ENCODE measurements at places on chromosomes 12 and 14. TPM values are rescaled to one million over a fixed set of nuclear protein-coding genes. Genes with fewer than 3 reads are reported as not detected.

- no peak overlapping the region for H3K27ac ChIP-seq
- H3K36me3 ChIP-seq, result peaks cover 2% of the 10 kb centered on the region
- H3K4me3 ChIP-seq, result no peak overlapping the region
- peaks cover 15% of the 10 kb centered on the region for H3K4me1 ChIP-seq
These were observed 49.4 kb upstream of the ZFP36L1 start for GRCh38 chr14:68842298-68842697.

Gene HOXC10
- total RNA-seq, result not detected

GRCh38 chr12:28955491-28955890 is 193.6 kb upstream of the FAR2 start:
- peak; percentile 45 for DNase-seq
- H3K4me3 ChIP-seq, result no peak overlapping the region
- peaks cover 1% of the 10 kb centered on the region for H3K4me1 ChIP-seq
- no peak overlapping the region for H3K27ac ChIP-seq
- H3K27me3 ChIP-seq, result no peaks in the 10 kb centered on the region
- no peaks in the 10 kb centered on the region for H3K36me3 ChIP-seq

GRCh38 chr14:89899917-89900663 is 54.4 kb downstream of the EFCAB11 start:
- peak overlapping the region; percentile 100 for H3K27ac ChIP-seq
- peaks cover 1% of the 10 kb centered on the region for H3K36me3 ChIP-seq
- DNase-seq, result peak; percentile 49

Gene PRB2
- not detected for total RNA-seq

DNA sequence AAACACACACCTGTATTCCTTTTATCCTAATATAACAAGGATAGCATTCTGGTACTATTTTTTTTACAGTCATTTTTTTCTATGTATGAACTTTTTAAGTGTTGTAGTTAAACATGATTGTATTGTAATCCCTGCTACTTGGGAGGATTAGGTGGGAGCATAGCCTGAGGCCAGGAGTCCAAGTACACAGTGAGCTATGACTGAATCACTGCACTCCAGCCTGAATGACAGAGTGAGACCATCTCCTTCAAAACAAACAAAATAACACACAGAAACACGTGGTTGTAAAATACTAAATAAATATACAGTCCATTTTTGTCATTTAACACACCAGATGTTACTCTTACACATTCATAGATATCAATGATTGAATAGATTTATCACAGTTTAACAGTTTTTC is 56.9 kb downstream of the MAP4K5 start:
- peak; percentile 54 for DNase-seq
- H3K36me3 ChIP-seq, result peaks cover 38% of the 10 kb centered on the region
- H3K4me1 ChIP-seq, result no peaks in the 10 kb centered on the region
- H3K4me3 ChIP-seq, result no peak overlapping the region
- no peaks in the 10 kb centered on the region for H3K27me3 ChIP-seq

DNA sequence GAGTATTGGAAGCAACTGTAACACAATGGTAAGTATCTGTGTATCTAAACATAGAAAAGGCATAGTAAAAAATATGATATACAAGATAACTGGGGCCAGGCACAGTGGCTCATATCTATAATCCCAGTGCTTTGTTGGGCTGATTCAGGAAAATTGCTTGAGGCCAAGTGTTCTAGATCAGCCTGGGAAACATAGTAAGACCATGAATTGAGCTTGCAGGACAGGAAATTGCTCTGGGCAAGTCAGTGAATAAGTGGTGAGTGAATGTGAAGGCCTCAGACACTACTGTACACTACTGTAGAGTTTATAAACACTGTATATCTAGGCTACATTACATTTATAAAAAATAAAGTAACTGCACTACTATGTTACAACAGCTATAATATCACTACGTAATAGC is 75.2 kb downstream of the GPR135 start:
- no peaks in the 10 kb centered on the region for H3K36me3 ChIP-seq
- H3K27me3 ChIP-seq, result no peaks in the 10 kb centered on the region
- no peaks in the 10 kb centered on the region for H3K4me1 ChIP-seq
- H3K27ac ChIP-seq, result no peak overlapping the region
- no peak overlapping the region for H3K4me3 ChIP-seq

DNA sequence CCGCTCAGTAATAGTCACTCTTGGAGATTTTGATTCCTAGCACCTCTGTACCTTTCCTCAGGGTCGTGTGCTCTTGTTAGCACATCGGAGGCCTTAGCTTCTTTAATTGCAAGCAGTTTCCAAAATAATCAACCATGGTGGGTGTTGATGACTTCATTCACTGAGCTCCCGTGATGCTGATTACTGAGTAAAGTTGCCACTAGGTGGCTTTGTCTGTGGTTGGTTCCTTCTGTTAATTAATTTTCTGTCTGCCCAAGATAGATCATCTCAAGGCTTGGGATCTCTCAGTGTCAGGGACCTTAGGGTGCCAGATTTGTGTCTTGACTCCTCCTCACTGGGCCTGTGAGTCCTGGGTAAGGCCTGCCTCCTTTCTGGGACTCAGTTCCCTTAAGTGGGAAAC is 54.3 kb downstream of the PTPN11 start:
- peaks cover 36% of the 10 kb centered on the region for H3K36me3 ChIP-seq
- no peak for DNase-seq
- H3K27me3 ChIP-seq, result no peaks in the 10 kb centered on the region
- no peaks in the 10 kb centered on the region for H3K4me1 ChIP-seq

- no peak overlapping the region for H3K27ac ChIP-seq
- peaks cover 50% of the 10 kb centered on the region for H3K27me3 ChIP-seq
- peak overlapping the region; percentile 3 for H3K4me3 ChIP-seq
- DNase-seq, result no peak
- peaks cover 11% of the 10 kb centered on the region for H3K36me3 ChIP-seq
These were observed 9.8 kb downstream of the ARHGEF25 start for GRCh38 chr12:57620936-57621496.

Gene KLRB1
- total RNA-seq, result not detected

- H3K27me3 ChIP-seq, result no peaks in the 10 kb centered on the region
- H3K27ac ChIP-seq, result no peak overlapping the region
- no peak overlapping the region for H3K4me3 ChIP-seq
- peaks cover 12% of the 10 kb centered on the region for H3K4me1 ChIP-seq
- DNase-seq, result peak; percentile 87
These were observed 149.1 kb upstream of the HMGA2 start for GRCh38 chr12:65675141-65675621.

DNA sequence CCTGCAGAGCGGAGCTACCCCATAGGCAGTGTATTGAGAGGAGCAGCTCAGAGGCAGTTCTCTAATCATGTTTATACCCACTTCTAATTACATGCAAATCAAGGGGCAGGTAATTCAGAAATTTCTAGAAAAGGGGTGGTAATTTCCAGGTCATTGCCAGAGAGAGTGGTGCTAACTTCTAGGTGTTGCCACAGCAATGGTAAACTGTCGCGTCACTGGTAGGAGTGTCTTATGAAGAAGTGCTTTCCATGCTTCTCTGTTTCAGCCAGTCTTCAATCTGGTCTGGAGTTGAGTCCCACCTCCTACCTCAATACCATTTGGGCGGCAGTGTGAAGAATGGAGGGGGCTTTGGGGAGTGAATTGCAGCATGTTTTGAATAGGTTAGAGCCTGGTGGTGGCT is 8.5 kb upstream of the AMN1 start:
- H3K4me1 ChIP-seq, result no peaks in the 10 kb centered on the region
- H3K4me3 ChIP-seq, result no peak overlapping the region
- H3K27me3 ChIP-seq, result no peaks in the 10 kb centered on the region
- DNase-seq, result no peak

DNA sequence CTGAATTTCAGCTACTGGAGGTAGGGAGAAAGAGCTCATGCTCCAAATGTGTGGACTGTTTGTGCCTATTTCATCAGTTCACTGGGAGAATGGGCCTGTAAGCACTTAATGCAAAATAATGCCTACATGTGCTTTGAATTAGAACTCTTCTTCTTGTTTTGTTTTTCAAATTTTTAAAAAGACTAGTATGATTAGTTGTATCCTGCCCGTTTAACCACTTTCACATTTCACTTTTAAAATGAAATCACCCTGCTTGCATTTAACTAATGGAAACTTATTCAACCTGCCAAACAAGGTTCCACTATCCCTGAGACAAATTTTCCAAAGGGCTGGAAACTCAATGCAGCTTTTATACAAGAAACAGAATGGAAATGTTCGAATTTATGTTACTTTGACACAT is 79.7 kb downstream of the SAMD4A start:
- DNase-seq, result no peak
- no peaks in the 10 kb centered on the region for H3K27me3 ChIP-seq
- H3K4me3 ChIP-seq, result no peak overlapping the region
- H3K36me3 ChIP-seq, result no peaks in the 10 kb centered on the region
- H3K27ac ChIP-seq, result no peak overlapping the region

Gene SLC7A7
- total RNA-seq, result 1.4 TPM

Gene NGB
- not detected for total RNA-seq

DNA sequence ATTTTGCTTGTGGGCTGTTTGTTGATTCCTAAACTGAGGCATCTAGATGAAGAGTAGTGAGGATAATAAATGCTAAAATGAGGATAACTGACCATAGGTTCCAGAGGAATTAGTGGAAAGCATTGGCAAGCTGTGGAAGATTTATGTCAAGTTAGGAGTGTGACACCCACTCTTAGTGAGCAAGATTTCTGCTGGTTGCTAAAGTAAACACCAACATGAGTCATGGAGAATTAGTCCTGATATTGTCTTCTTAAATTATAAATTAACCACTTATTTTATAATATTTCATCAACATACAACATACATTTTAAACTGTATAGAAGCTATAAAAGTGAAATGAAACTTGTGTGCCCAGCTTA is 328.2 kb downstream of the RPL10L start:
- H3K27ac ChIP-seq, result no peak overlapping the region
- no peak for DNase-seq

DNA sequence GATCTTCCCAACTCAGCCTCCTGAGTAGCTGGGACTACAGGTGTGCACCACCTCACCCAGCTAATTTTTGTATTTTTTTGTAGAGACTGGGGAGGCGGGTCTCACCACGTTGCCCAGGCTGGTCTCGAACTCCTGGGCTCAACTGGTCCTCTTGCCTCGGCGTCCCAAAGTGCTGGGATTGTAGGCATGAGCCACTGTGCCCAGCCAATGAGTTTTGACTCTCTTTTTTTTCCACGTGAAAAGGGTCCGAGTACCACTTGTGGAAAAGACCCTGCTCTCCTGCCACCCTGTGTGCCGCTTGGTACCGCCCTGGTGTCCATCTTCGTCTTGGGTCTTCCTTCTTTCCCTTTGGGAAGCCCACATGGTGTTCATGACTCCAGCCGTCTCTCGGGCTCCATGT is 17.6 kb downstream of the TEDC1 start:
- no peaks in the 10 kb centered on the region for H3K4me1 ChIP-seq
- H3K27me3 ChIP-seq, result peaks cover 21% of the 10 kb centered on the region
- no peak for DNase-seq
- H3K36me3 ChIP-seq, result no peaks in the 10 kb centered on the region

GRCh38 chr12:51672334-51672733 is 81.3 kb downstream of the SCN8A start:
- no peak overlapping the region for H3K4me3 ChIP-seq
- H3K36me3 ChIP-seq, result no peaks in the 10 kb centered on the region
- DNase-seq, result peak; percentile 56
- H3K4me1 ChIP-seq, result peaks cover 2% of the 10 kb centered on the region
- H3K27ac ChIP-seq, result no peak overlapping the region

Gene MANSC4
- not detected for total RNA-seq

- no peaks in the 10 kb centered on the region for H3K4me1 ChIP-seq
- no peak for DNase-seq
- H3K27ac ChIP-seq, result no peak overlapping the region
- no peaks in the 10 kb centered on the region for H3K27me3 ChIP-seq
- no peak overlapping the region for H3K4me3 ChIP-seq
These were observed 49.9 kb downstream of the PEBP1 start for GRCh38 chr12:118185602-118186397.

DNA sequence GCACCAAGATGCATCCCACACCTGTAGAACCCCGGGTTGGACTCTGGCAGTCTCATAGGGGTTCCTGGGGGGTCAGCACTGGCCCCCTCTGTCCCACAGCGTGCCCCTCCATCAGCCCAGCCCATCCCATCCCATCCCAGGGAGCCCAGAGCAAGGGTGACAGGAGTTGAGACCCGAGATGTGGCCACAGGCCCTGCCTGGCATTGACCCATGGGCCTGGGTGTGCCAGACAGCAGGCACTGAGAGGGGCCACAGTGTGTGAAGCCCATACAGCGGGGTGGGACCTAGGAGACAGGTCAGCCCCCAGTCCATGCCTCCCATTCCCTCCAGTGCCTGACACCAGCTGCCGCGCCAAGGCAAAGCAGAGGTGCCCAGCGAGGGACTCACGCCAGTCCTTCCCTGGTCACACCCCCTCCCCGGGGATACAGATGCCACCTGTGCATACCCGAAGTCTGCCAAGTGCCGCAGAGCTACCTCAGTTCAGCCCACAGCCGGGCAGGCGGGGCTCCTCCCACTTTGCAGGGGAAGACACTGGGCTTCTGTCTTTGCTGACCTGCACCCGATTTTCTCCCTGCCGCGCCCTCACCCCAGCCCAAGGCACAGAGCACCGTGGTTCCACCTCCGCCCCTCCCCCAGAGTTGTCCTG is 50.4 kb downstream of the CYP46A1 start:
- H3K27me3 ChIP-seq, result no peaks in the 10 kb centered on the region
- no peak for DNase-seq
- peaks cover 12% of the 10 kb centered on the region for H3K4me1 ChIP-seq
- no peak overlapping the region for H3K4me3 ChIP-seq

GRCh38 chr12:129073157-129073915 is 220.1 kb downstream of the GLT1D1 start:
- H3K4me1 ChIP-seq, result no peaks in the 10 kb centered on the region
- H3K4me3 ChIP-seq, result no peak overlapping the region
- H3K36me3 ChIP-seq, result no peaks in the 10 kb centered on the region
- H3K27ac ChIP-seq, result no peak overlapping the region
- H3K27me3 ChIP-seq, result no peaks in the 10 kb centered on the region

- H3K36me3 ChIP-seq, result no peaks in the 10 kb centered on the region
- H3K4me1 ChIP-seq, result no peaks in the 10 kb centered on the region
- H3K4me3 ChIP-seq, result no peak overlapping the region
- no peak overlapping the region for H3K27ac ChIP-seq
- DNase-seq, result no peak
- H3K27me3 ChIP-seq, result no peaks in the 10 kb centered on the region
These were observed 241.4 kb downstream of the TMEM117 start for GRCh38 chr12:44077294-44077693.

GRCh38 chr12:48978291-48978740 is at the start of gene WNT1:
TSS of gene WNT1 (plus strand) at chr12:48978322. CDS start at chr12:48978651, 329 bp downstream.
- DNase-seq, result no peak
- no peaks in the 10 kb centered on the region for H3K36me3 ChIP-seq
- H3K4me3 ChIP-seq, result no peak within 1 kb of the TSS
- H3K4me1 ChIP-seq, result peaks cover 6% of the 10 kb centered on the region
- no peak within 1 kb of the TSS for H3K27ac ChIP-seq
- H3K27me3 ChIP-seq, result peaks cover 77% of the 10 kb centered on the region

DNA sequence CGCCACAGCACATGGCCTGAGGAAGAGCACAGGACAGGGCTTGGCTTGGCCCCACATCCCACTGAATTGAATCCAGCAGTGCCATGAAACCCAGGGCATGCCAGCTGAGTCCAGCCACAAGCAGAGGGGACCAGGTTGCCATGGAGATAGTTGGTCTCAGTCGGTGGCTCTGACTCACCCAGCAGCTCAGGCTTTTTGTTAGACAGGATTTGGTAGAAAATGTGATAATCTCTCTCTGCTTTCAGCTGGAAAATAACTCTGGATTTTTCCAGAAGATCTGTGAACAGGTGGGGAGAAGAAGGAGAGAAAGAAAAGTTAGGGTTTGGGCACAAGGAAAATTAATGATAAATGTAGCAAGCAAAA is 4.8 kb downstream of the MYH7 start:
- no peak overlapping the region for H3K4me3 ChIP-seq
- peaks cover 6% of the 10 kb centered on the region for H3K27me3 ChIP-seq
- H3K36me3 ChIP-seq, result no peaks in the 10 kb centered on the region
- no peaks in the 10 kb centered on the region for H3K4me1 ChIP-seq
- DNase-seq, result no peak

- no peak overlapping the region for H3K4me3 ChIP-seq
- H3K4me1 ChIP-seq, result no peaks in the 10 kb centered on the region
- no peak for DNase-seq
- no peaks in the 10 kb centered on the region for H3K36me3 ChIP-seq
These were observed 115.3 kb downstream of the ZNF664 start for GRCh38 chr12:124088217-124088907.

Gene SLCO1B1
- not detected for total RNA-seq

Gene FSCB
- total RNA-seq, result not detected

Data from IMR-90 (cell line).